ENCODE measurements at places on chromosomes 4 and X.
A peak's percentile ranks its signal among the peaks of the same experiment; 100 is the strongest.

GRCh38 chr4:22071749-22072148 lies 123.2 kb upstream of the KCNIP4 start:
- DNase-seq, result no peak

- DNase-seq, result no peak
These were observed 18.2 kb upstream of the PLAC1 start for GRCh38 chrX:134676436-134676835.

DNA sequence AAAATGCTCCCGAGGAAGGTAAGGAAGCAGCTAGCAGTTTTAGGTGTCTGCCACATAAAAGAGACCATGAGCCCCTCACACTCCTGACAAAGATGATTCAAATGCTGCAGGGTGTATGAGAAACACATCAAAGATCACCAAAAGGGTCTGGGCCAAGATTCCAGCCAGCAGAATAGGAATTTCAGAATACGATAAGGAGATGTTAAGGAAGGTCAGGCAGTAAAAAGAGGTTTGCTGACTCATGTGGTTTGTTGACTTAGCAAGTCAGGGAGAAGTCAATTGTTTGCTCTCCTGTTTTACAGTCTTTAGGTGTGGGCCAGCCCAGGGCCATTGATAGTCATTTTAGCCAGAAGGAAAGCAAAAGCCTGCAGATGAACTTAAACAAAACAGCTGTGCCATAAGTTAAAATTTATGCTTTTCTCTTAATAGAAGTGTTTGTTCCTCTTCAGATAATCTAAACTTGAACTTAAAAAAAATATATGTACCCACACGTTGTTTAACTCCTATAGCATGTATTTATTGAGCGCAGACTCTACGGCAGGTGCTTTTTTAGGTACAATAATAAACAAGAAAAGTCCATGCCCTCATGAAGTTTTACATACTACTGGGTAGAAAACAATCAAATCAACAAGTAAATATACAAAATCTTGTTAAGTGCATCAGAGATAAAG lies 115.6 kb downstream of the CAMK2D start:
- no peak for DNase-seq

- no peak for DNase-seq
These were observed 35.1 kb downstream of the TSPAN5 start for GRCh38 chr4:98623126-98623802.

DNA sequence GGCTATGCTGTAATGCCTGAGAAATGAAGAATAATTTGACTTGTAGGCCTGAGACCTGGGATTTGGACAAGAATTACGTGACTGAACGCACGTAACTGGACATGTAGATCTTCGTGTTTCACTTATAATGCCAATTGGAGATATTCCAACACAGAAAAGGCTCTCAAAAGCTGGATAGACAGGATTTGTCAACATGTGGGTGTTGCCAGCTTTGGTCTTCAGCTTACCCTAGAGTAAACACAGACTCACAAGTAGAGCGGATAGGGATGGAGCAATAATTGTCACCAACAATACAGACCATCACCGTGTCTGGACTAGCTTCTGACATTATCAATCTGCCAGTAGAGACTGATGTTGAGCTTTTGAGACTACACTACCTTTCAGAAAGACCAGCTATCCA lies 1511.0 kb upstream of the ADGRL3 start:
- DNase-seq, result no peak

DNA sequence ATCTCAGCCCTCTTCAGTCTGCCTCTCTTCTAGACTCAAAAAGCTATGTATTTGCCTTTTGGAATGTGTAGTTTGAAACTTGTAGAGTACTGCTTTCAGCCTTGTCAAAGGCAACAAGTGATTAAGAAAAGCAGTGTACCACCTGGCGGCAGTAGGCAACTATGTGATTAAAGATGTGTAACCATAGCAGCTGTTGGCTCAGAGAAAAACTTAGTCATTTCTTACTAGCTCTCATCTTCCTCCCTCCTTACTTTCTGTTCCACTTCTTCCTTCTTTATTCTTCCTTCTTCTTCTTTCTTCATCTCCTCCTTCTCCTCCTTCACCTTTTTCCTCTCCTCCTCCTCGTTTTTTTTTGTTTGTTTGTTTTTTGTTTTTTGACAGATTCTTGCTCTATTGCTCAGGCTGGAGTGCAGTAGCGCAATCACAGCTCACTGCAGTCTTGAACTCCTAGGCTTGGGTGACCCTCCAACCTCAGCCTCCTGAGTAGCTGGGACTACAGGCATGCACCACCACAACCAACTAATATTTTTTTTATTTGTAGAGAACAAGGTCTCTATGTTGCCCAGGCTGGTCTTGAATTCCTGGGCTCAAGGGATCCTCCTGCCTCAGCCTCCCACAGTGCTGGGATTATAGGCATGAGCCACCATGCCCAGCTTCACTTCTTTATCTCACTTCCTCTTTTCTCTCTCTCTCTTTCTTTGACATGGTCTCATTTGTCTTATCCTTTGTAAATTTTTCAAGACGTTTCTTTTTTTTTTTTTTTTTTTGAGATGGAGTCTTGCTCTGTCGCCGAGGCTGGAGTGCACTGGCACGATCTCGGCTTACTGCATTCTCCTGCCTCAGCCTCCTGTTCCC lies 32.6 kb downstream of the ABHD18 start:
- DNase-seq, result peak; percentile 35

DNA sequence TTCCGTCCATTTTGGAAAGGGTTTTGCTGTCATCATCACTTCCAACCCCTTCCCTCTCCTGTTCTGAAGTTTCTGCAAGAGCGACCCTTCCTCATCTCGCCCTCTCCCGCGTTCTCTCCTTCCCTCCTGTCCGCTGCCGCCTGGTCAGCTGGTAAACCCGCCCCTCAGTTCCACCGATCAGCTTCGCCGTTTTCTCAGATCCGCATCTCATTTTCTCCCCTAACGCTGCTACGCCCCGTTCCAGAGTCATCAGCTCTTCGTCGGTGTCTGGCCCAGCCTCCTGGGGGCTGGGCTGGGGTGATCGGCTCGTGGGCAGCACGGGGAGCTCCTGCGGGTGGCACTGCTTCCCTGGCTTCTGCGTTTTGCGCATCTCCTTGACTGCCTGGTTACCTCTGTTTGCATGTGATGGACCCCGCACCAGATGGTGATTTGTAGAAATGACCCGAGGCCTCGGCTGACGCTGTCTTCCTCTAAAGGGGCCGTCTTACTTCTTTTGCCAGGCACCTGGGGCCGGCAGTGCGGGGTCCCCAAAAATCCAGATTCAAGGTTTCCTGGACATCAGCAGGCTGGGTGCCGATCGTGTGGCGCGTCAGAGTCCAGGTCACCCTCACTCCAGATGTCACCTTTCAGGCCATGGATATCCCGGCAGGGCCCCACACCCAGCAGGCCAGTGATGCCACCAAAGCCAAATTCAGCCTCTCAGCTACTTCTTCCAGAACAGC lies 13.4 kb downstream of the CTBP1 start:
- no peak for DNase-seq

GRCh38 chr4:79864500-79865200 lies 208.4 kb downstream of the ANTXR2 start:
- no peak for DNase-seq

DNA sequence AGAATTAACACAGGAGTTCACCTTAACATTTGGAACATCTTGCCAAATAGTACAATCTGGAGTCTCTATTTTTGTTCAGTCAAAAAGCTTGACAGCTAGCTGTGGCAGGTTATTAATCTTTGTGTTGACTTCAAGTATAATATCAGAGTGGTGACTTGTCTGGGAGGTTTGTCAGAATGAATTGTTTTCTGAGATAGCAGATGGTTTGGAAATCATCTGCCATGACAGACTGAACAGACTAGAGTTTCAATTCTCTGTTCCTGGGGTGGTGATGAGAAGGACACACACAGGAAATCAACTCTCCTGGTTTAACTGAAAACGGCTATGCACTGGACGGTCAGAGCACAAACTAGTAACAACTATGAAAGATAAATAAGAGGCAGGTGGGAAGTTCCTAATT lies 203.3 kb upstream of the EMCN start:
- no peak for DNase-seq

GRCh38 chr4:13481569-13481968 lies 2.6 kb downstream of the RAB28 start:
- no peak for DNase-seq

DNA sequence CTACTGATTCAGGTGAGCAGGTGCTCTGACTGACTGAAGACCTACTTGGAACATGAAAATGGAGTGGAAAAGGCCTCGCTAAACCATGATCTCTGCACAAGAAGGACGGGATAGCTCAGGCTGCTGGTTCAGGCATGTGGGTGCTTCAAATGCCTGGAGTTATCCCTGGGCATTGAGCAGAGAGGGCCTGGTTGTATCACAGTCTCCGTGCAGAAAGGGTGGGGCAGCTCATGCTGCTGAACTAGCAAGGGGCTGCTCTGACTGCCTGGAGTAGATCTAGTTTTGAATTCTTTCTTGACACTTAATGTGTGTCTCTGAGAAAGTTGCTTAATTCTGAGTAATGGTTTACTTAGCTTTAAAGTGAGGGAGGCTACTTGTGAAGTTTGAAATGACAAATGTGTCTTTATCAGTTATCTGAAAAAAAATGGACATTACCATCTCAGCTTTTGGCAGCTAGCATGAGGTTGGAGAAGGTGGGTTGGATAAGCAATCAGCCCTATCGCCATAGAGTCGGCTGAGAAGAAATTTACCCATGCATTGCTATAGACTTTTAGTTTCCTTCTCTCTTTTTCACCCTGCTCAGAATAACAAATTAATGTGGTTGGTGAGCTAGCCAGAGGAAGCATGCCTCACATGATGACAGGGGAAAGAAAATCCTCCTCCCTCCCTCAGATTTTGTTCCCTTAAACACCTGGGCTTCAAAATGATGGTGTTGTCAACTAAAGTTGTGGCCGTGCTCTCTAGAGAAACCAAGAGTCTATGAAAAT lies 832.4 kb downstream of the STIM2 start:
- no peak for DNase-seq

DNA sequence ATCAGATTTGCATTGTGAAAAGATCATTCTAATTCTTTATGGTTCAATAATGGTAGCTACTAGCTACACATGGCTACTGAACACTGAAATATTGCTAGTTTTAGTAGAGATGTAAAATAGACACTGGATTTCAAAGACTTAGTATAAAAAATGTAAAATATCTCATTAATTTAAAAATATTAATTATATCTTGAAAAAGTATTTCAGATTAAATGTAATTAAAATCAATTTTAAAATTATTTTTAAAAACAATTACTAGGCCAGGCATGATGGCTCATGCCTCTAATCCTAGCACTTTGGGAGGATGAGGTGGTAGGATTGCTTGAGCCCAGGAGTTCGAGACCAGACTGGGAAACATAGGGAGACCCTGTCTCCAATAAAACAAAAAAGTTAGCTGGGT lies 20.4 kb upstream of the TLR2 start:
- no peak for DNase-seq

DNA sequence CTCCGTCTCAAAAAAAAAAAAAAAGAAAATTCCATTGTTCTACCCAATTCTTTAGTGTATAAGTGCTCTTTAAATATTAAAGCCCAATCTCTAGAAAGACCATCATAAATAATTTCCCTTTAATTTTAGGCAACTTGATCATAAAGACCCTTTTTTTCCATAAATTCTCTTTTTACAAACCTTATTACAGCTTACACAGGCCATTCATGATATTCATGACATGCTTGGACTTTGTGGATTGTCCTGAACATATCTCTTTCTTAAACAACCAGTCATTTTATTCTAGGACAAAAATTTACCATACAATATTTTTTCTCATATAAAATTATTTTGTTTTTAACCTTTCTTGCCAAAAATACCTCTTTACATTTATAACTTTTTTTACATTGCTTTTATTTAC lies 30.5 kb downstream of the TLR8 start:
- no peak for DNase-seq

- DNase-seq, result no peak
These were observed 196.0 kb downstream of the NWD2 start for GRCh38 chr4:37440501-37440900.

GRCh38 chr4:74446193-74446868 lies 1.4 kb downstream of the AREG start:
- no peak for DNase-seq

DNA sequence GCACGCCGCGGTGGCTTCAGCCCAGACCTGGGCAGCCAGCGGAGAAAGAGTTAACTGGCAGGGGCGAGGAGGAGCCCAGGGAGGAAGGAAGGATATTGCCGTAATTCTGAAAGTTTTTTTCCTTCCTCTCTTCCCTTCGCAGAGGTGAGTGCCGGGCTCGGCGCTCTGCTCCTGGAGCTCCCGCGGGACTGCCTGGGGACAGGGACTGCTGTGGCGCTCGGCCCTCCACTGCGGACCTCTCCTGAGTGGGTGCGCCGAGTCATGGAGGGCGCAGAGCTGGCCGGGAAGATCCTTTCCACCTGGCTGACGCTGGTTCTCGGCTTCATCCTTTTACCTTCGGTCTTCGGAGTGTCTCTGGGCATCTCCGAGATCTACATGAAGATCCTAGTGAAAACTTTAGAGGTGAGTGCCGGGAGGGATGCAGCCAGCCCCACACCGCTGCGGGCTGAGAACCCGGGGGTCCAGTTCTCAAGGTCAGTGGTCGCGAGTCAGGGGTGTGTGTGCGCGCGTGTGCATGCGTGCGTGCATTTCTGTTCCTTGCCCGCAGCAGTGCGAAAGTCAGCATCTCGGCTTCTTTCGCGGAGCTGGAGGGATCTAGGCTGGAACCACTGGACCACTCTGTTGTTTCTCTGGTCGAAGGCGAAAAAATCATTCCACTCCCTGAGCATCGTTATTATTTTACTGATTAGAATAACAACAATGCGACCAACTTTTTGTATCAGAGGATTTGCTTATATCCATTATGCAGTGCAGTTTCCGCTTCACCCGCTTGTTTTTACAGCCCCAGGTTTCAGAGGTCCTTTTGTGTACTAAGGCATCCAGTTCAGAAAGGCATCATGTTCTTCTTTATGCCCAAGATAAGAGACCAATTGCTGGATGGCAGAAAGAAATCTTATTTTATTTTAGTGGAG lies 709 bp downstream of the GPAT3 start:
- peak; percentile 8 for DNase-seq

GRCh38 chr4:173195109-173195508 lies 26.5 kb downstream of the GALNT7 start:
- no peak for DNase-seq

DNA sequence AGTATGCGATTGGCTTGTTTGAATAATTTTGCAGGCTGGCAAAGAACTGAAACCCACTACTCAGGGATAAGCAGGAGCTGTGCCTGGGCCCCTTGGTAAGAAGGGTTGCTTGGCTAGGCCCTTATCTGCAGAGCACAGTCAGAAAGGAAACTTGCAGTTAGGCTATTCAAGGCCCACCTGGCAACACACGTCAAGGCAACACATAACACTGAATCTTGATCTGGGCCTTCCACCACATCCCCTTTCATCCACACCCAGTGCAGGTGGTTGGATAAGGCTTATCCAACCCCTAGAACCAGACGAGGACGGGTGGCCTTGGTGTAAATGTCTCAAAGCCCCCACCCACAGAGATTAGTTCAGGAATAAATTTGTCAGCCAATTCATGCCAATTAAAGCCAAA lies 72.8 kb upstream of the NEIL3 start:
- DNase-seq, result no peak

GRCh38 chr4:109298279-109299010 lies 4.0 kb downstream of the COL25A1 start:
- no peak for DNase-seq

- DNase-seq, result no peak
These were observed 37.5 kb downstream of the SPINK2 start for GRCh38 chr4:56783986-56784385.

- no peak for DNase-seq
These were observed 64.6 kb downstream of the KDM6A start for GRCh38 chrX:44937606-44938005.

Data from stimulated activated CD4-positive, alpha-beta T cell treated with anti-CD3 and anti-CD28 coated beads, Interleukin-4, amount 100 ng/mL, for 24 hours (primary cell).